Liver (tissue), 10 donors: ENCODE measurements at places on chromosomes 11 and 22.

- H3K27me3 ChIP-seq, result no peaks in the 10 kb centered on the region
- no peaks in the 10 kb centered on the region for H3K36me3 ChIP-seq
- DNase-seq, result no peak
- H3K27ac ChIP-seq, result peak overlapping the region; percentile 69
- H3K4me1 ChIP-seq, result no peaks in the 10 kb centered on the region
Measured at GRCh38 chr11:70220136-70220535, 17.0 kb downstream of the FADD start.

DNA sequence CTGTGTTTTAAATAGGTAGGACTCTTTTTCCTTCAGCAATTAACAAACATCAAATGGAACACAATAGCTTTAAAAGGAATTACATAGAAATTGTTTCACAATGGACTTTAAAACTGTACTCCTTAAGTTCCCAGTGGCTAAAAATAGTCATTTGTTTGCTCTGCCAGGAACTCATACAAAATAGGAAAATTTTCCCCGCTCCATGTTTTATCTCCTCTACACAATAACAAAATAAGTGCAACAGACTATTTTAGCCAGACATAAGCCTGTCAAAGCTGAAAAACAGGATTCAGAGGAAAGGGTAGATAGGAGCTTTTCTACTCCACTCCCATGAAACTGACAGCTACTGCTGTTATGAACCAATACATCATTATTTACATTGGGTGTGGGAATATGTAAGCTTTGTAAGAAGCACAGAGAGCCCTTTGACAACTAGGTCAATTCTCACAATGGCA, 90.1 kb downstream of the STK33 start:
- no peaks in the 10 kb centered on the region for H3K36me3 ChIP-seq
- no peak overlapping the region for H3K4me3 ChIP-seq
- no peaks in the 10 kb centered on the region for H3K27me3 ChIP-seq
- H3K27ac ChIP-seq, result no peak overlapping the region
- H3K4me1 ChIP-seq, result no peaks in the 10 kb centered on the region

- H3K4me1 ChIP-seq, result no peaks in the 10 kb centered on the region
- H3K27ac ChIP-seq, result no peak overlapping the region
- H3K36me3 ChIP-seq, result no peaks in the 10 kb centered on the region
- no peaks in the 10 kb centered on the region for H3K27me3 ChIP-seq
Measured at GRCh38 chr11:95531116-95531515, 258.5 kb downstream of the FAM76B start.

GRCh38 chr22:45503050-45503815, 550 bp downstream of the FBLN1 start:
- no peaks in the 10 kb centered on the region for H3K36me3 ChIP-seq
- H3K4me1 ChIP-seq, result peaks cover 2% of the 10 kb centered on the region
- peaks cover 3% of the 10 kb centered on the region for H3K27me3 ChIP-seq
- peak overlapping the region; percentile 11 for H3K4me3 ChIP-seq
- no peak for DNase-seq

GRCh38 chr11:134846328-134847082, 434.5 kb upstream of the B3GAT1 start:
- no peaks in the 10 kb centered on the region for H3K36me3 ChIP-seq
- no peak for DNase-seq
- H3K4me3 ChIP-seq, result no peak overlapping the region
